ENCODE measurements at places on chromosomes 16 and 17. TPM values are rescaled to one million over a fixed set of nuclear protein-coding genes. Genes with fewer than 3 reads are reported as not detected.

STAT3 gene
- total RNA-seq = 179 TPM

ZFPM1 gene
- 22.1 TPM for total RNA-seq

DNA sequence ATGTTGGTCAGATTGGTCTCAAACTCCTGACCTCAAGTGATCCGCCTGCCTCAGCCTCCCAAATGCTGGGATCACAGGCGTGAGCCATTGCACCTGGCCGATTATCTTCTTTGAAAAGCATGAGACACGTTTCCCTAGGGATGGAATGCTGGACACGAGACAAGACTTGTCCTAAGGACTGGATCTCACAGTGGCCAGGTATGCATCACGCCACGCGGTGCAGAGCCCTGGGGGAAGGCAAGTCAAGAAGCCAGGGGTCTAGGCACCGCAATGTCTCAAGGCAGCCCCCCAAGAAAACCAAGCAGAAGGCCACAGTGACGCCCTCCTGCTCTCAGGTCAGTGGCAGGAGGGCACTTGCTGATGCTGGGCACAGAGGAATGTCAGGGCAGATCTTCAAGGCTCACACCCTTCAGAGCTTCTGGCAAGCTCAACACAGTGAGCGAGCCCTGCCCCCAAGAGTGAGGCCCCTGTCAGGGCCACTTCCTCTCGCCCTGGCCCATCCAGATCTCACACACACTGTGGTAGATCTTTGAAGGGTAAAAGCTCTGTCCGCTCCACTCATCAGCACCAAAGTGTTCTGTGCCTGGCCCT, 134.7 kb downstream of the ZNF778 start:
- no peak for ATAC-seq

DNA sequence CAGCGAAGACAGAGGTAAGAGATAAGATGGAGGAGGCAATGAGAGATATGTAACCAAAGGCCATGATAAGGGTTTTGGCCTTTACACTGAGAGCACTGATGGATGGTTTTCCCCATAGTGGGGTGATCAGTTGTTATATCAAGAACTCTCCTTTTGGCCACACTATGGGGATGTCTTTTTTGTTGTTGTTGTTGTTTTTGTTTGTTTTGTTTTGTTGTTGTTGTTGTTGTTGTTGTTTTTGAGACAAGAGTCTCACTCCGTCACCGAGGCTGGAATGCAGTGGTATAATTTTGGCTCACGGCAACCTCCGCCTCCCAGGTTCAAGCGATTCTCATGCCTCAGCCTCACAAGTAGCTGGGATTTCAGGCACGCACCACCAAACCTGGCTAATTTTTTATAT, 244.8 kb upstream of the DYNLRB2 start:
- ATAC-seq = no peak

DNA sequence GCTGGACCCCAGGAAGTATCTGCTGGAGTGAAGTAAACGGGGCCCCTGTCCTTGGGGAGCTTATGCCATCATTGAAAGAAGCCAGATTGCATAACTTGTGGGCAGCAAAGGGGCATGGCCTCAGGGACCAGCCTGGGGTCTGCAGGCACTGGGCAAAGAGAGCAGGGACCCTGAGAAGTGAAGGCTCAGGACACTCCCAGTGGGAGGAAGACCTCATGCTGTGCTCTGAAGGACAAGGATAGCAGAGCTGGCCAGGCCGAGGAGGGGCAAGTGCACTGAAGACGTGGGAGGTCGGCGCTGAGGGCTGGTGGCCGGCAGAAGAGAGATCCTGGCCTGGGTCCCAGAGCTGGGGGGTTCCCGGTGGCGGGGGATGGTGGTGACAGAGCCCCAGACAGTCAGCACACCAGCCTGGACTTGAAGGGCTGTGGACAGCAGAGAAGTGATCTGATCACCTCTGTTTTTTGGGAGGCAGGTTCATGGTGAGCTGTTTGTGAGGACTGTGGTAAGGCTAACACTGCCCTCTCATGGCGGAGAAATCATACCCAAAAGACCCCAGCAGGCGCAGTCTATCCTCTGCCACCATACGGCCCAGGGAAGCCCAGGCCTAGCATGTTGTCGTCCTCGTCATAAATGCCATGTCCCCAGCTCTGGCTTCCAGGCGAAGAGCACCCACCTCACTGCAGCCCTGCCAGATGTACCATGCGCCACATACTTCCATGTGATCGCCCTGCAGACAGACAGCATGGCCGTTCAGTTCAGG, 7.1 kb upstream of the CNP start:
- ATAC-seq = no peak

DNA sequence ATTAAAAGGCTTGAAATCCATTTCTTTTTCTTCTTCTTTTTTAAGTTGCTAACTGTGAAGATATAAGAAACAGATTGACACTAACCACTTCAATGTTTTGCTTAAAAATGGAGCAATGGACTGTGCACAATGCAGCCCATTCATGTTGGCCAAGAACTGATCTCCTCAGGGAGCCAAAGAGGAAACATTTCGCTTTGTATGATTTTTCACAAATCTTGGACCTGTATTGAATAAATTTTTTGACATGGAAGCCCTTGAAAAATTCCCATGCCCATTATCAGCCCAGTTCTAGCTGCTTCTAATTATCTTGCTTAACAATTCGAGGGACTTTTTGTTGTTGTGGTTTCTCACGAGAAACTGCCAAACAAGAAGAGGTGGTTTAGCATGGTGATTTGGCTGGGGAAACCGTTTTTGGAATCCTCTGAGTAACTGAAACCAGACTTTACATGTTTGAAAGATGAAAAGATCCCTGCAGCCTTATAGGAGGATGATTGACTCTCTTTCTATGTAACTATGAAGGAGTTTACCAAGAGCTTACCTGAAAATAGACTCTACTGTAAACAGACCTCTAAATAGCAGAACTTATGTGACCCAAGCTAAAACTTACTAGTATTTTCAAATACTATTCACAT, 1389.4 kb upstream of the GOT2 start:
- no peak for ATAC-seq

GRCh38 chr16:87966064-87966645, 14.9 kb downstream of the BANP start:
- no peak for ATAC-seq

Data from activated T-helper 17 cell treated with anti-CD3 and anti-CD28 coated beads, Interleukin-2, amount 50 U/mL, for 72 hours (primary cell).